ENCODE measurements at places on chromosomes 7 and 10.

- peak; percentile 14 for DNase-seq
These were observed 52.0 kb downstream of the P4HA1 start for GRCh38 chr10:73044378-73045285.

GRCh38 chr7:73557397-73558257, at the start of gene BCL7B:
Gene BCL7B (minus strand): TSS chr7:73557690. CDS start chr7:73557578, 112 bp downstream.
- peak; percentile 64 for DNase-seq

DNA sequence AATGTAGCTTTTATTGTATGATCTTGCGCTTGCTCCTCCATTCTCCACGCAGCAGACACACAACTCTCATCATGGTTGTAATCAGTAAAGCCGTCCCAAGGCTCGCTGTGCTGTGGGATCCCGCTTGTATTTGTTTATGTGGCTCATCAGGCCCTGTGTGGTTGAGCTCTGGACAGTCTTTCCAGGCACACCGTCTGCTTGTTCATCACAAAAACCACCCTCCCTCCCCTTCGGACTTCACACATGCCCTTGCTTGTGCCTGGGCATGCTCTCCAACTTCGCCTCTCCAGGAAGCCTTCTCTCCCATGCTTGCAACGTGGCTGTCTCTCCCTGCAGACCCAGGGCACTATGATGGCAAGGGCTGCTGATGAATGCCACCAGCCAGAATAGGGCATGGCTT, 62.4 kb downstream of the HK1 start:
- no peak for DNase-seq

GRCh38 chr10:86443936-86444335, 77.3 kb upstream of the GRID1 start:
- no peak for DNase-seq

DNA sequence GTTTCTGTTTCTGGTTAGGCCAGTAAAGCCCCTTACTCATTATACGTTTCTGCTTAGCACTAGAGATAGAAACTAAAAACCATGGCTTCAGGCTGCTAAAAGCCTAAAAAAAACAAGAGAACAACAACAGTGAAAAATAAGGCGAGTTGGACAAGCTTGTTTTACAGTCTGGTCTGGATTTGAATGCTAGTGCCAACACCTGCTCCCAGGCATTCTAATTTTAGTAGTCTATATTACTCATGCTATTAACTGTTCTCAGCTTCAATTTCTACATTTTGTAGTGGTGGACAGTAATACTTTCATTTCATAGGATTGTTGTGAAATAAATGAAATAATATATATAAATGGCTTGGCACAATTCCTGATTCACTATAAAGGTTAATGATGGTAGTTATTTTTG, 108.5 kb downstream of the HBP1 start:
- no peak for DNase-seq

- DNase-seq: no peak
These were observed 41.7 kb upstream of the OCM start for GRCh38 chr7:5838761-5839500.

DNA sequence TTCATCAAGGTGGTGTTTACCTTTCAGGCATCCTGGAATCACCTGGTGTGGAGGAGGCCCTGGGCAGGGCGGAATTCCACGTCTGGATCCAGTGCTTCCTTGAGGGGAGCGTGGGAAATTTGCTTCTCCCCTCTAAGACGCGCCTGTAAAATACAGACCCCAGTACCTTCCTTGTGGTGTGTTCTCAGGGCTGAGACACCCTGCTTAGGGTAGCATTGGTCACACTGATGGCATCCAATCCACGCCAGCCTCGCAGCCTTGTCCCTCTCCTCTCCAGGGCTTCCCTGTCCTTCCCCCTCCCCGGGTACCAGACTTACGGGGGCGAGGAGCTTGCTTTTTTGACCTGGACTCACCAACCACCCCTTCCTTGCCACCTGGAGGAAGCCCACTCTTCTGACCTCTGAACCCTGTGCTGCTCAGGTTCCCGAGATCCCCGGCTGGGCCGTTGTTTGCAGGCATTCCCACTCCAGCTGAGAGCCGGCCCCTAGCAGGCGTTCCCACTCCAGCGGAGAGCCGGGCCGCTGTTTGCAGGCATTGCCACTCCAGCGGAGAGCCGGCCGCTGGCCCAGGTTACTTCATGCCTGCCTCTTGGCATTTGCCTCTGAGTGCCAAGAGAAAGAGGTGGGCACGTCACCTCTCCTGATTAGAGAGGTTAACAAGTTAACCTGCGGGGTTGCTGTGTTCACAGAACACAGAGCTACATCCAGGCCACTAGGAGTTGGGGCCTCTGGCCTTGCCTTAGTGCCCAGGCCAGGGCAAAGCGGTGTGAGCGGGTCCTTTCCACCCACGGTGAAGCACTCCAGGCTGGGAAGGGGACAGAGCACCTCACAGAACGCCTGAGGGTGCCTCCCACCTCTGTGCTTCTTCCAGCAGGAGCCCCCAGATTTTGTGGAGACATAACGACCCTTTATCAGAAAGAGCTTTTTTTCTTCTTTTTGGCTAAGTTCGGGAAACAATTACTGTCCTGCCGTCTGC, 254.0 kb upstream of the PPP2R2D start:
- DNase-seq: peak; percentile 17

GRCh38 chr10:3090914-3091787, 23.8 kb downstream of the PFKP start:
- peak; percentile 47 for DNase-seq

- no peak for DNase-seq
These were observed 117.5 kb upstream of the ANLN start for GRCh38 chr7:36272211-36272566.

- no peak for DNase-seq
These were observed 141.9 kb upstream of the KLF14 start for GRCh38 chr7:130875901-130876300.

DNA sequence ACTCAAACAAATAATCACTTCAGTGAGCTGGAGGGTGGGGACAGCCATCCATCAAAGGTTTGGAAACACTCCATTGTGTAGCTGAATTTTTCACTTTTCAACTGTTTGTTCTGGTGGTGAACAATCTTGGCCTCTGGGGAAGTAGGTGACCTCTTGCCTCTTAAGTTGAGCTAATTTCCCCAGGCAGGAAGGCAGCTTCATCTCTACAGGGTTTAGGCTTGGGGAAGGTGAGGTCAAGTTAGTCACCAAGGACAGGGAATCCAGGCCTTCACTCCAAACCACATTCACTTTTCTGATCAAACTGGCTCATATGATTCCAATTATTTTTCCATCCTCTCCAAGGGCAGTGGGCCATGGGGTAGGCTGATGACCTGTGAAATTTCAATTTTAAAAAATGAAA, 138.3 kb upstream of the HABP2 start:
- DNase-seq: no peak

DNA sequence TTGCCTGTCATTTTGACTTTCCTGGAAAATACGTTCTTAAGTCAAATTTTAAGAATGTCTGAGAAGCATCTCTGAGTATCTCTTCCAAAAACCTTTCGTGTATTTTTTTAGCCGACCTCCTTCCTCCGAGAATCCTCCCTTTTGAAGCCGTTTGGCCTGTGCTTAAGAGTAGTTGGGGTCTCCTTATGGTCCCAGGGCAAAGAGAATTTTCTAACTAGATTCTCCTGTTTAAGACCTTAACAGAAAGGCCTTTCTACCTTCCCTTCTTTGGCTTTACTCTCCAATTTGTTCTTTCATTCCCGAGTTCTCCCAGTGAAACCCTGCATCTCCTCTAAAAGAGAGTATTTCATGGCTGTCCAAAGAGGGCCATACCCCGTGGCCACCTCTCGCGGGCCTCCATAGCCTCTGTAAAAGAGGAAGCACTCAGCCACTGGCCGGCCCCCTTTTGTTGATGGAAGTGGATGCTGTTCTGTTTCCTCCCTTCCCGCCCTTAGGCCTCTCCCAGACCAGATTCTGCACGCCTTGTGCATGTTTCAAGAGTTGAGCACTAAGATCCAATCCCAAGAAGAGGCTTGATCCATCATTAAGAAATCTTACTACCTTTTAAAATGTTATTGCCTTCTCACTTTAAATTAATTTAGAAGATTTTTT, 6.6 kb upstream of the FEZF1 start:
- no peak for DNase-seq

DNA sequence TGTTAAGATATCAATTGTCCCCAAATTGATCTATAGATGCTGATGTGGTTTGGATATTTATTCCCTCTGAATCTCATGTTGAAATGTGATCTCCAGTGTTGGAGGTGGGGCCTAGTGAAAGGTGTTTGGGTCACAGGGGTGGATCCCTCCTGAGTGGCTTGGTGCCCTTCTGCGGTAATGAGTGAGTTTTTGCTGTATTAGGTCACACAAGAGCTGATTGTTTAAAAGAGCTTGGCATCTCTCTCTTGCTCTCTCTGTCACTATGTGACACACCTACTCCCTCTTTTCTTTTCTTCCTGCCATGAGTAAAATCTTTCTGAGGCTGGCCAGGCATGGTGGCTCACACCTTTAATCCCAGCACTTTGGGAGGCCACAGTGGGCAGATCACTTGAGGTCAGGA, 98.2 kb upstream of the KAT6B start:
- no peak for DNase-seq

DNA sequence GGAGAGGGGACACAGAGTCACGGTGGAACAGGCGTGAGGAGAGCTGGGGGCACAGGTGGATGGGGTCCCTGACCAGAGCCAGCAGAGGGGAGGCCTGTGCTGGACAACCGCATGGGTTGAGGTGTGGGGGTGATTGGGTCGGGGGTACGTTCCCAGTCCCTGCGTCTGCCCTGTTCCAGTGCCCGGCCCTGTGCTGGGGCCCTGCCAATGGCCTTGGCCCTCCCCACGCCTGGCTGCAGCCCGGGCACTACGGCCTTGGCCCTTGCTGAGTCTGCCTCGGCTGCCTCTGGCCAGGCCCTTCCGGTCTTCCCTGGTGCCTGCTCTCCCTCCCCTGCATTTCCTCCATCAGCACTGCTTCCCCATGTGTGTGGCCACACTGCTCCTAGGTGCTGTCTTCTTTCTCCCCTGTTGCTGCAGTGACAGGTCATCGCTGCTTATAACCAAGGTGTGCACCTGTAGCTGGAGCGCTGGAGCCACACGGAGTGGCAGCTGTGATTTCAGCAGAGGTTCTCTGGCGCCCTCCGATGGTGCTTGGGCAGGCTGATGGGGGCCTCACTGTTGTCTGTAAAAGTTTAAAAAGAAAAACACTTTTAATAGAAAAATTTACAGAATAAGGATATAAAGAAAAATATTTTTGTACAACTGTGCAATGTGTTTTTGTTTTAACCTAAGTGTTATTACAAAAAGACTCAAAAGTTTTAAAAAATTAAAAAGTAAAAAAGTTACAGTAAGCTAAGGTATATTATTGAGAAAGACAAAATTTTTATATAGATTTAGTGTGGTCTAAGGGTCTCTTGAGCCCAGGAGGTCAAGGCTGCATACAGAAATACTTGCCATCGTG, 45.2 kb upstream of the BHLHA15 start:
- DNase-seq: no peak

DNA sequence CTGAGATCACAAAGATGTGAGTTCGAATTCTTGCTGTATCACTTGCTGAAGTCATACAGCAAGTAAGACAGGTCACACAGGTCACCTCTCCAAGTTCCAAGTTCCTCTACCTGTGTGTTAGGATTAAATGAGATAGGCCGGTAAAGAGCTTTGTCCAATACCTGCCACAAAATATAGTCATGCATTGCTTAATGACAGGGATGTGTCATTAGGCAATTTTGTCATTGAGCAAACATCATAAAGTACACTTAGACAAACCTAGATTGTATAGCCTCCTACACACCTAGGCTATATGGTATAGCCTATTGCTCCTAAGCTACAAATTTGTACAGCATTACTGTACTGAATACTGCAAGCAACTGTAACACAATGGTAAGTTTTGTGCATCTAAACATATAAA, 469.4 kb downstream of the KCNMA1 start:
- no peak for DNase-seq

DNA sequence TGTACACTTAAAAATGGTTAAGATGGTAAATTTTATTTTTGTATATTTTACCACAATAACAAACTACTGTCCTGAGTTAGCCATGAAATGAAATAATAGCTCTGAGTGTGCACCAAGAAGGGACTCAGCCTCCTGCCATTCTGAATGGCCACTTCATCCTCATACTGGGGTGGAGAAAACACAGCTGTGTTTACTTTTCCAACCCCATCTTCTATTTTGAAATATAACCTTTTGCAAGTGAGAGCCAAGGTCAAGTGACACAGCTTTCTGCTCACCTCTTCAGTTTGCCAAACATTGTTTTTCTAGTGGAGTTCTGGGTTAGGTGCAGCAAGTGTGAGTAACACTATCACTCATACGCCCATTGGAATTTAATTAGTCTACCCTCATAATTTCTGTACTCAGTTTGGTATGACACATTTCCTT, 107.4 kb upstream of the GLCCI1 start:
- peak; percentile 2 for DNase-seq

GRCh38 chr10:71584461-71584860, 135.1 kb downstream of the C10orf105 start:
- no peak for DNase-seq

DNA sequence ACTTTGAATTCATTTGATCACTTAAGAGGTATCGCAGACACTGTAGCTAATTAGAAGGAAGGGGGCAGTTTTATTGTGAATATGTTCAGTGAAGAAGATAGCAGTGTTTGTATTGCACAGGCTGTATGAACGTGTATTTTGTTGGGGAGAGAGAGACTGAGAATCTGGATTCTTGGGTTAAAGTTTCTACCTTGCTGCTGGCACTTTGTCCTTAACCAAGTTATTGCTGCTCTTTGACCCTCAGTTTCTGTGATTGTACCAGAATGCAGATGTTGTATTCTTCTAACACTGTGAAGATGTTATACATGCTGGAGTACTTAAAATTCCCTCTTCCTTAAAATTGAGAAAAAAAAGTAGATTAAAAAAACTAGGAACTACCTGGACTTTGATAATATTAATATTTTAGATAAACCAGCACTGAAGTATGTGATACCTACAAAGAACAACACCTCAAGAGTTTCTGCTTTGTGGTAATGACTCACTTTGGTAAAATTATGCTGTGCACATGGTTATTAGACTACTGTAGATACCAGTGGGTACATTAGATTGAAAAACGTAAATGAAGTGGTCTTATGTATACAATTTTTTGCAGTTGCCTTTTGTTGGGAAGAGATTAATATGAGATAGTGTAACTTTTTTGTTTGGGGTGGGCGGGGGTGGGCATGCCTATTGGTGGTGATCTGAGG, 321.3 kb downstream of the AUTS2 start:
- no peak for DNase-seq

DNA sequence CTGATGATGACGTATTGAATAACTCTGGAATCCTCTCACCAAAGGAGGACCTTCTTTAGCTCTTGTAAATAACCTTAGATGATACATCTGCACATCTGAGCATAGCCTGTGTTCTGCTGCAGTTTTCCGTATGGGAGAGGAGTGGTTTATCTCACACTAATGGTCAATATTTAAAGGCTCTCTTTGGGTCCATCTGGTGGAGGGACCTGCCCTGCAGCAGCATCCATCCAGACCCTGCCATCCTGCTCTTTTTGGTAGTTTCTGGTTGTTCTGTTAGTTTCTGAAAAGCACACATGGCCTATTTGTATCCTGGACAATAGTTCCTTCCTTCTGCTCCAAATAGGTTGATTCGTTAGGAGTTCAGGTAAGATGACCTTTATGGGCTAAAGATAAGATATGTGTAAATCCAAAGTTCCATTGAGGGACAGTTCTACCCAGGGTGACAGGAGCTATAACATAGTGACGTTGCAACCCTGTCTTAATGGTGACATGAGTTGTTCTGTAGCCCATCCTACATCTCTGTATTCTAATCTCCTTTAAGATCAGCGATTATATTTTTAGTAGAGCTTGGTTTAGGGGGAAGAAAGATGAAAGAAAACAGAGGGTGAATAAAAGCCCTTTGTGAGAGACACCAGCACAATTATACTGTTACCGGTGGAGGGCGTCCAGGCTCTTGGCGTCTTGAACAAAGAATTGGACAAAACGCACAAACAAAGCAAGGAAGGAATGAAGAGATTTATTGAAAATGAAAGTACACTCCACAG, 60.0 kb upstream of the KLF14 start:
- DNase-seq: no peak

GRCh38 chr7:132353936-132354335, 222.3 kb downstream of the PLXNA4 start:
- no peak for DNase-seq

Measured in right lung (tissue), 10 donors.